ENCODE measurements at places on chromosomes 13 and 19. TPM values are rescaled to one million over a fixed set of nuclear protein-coding genes. Genes with fewer than 3 reads are reported as not detected.

- no peak for DNase-seq
Observed at GRCh38 chr19:35231956-35232645, 3.6 kb upstream of the FAM187B start.

GRCh38 chr13:109436841-109437240 is 349.5 kb downstream of the IRS2 start:
- DNase-seq = no peak

DNA sequence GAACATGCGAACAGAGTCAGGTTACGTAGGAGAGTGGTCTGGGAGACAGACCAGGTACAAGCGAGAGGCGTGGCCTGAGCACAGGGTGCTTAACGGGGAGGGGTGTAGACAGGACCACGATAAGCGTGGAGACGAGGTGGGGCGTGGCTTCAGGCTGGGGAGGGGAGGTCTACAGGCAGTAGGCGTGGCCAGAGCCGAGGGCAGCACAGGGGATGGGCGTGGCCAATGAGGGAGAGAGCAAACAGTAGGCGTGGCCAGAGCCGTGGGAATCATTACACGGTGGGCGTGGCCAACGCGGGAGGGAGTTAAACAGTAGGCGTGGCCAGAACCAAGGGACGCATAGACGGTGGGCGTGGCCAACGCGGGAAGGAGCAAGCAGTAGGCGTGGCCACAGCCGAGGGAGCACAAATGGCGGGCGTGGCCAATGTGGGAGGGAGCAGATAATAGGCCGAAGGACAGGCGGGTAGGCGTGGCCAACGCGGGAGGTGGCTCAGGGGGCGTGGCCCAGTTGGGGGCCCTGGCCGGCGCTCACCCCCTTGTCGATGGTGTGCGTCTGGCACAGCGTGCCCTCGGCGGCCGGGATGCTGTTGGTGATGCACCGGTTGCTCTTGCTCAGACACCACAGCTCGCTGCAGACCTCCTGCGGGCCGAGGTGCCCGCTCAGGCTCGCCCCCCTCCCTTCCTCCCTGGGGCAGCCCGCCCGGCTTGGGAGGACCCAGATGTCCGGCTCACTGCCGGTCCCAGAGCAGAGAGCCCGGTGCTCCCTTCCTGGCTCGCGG is 15.2 kb upstream of the MYO1F start:
- DNase-seq = peak; percentile 100

DNA sequence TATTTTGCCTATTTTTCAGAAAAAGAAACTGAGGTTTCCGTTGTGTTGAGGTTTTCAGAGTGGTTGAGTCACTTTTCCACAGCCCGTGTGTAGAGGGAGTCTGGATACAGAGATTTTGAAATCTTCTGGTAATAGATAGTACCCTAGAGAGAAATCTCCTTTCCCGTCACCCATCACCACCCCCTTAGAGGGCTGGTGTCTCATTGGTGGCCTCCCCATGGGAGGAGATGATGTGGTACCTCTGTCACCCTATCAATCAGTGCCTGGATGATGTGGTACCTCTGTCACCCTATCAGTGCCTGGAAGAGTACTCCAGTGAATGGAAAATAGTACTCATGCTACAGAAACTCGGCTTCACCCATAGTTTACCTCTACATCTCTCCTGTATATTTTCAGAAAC is 42.2 kb upstream of the SERP2 start:
- no peak for DNase-seq

DNA sequence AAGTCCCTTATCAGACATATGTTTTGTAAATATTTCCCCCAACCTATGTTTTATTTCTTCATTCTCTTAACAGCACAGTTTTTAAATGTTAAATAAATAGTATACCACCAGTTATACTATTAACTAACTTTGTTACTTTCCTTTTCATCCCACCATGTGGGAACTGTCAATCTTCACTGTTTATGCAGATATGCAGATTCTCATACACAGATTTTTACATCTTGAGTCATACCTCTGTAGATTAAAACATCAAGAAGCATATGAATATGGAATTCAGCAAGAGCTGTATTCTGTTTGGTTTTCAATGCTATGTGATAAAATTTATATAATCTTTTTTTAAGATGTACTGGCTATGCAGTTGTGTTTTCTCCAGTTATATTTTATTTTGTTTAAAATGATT is 566.3 kb downstream of the LIG4 start:
- no peak for DNase-seq

DNA sequence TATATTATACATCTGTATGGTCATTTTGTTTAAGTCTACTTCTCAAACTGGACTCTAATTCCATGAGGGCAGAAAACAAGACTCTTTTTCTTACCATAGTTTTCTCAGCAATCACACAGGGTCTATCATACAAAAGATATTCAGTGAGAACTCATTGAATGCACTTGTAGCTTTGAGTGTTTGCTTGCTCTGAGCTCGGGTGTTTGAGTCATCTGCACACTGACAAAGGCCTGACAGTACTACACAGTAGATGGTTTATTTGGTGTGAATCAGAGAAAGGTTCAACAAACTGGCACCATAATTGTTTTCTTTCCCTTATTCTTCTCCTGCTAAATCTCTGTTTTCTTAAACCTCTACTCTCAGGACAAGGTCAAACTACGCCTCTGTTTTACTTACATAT is 586.4 kb downstream of the LMO7 start:
- no peak for DNase-seq

DNA sequence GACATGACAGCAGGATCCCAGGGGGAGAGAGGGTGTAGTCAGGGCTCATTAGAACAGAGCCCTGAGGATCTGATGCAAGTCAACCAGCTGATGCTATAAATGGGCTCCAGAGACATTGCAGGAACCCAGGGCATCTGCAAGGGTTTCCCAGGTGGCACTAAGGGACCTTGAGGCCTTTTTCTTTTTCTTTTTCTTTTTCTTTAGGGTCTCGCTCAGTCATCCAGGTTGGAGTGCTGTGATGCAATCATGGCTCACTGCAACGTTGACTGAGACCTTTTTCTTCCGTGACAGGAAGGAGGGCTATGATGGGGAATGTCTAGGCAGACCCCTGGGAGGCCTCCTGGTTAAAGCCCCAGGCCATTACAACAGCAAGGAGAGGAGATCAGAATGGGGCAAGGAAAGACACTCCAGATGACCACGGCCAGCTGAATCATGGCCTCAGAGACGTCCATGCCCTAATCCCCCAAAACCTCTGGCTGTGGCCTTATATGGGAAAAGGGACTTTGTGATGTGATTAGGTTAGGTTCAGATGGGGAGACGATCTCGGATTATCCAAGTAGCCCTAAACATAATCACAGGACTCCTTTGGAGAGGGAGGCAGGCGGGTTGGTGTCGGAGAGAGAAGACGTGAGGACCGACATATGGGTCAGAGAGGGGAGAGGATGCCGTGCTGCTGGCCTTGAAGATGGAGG is 4.5 kb upstream of the FCGRT start:
- no peak for DNase-seq

- no peak for DNase-seq
Observed at GRCh38 chr19:31350033-31350692, 927 bp upstream of the TSHZ3 start.

DNA sequence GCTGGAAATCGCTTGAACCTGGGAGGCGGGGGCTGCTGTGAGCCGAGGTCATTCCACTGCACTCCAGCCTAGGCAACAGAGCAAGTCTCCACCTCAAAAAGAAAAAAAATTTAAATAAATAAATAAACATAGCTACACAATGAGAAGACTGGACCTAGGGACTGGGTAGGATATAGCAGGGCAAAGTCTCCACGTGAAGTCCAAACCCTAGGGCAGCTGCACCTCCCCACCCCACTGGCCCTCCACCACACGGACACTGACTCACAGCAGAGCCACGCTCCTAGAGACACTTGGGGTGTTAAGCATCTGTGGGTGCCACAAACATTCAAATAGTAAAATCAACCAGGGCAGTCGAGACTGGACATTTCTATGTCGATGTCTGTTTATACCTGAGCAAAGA is 7.1 kb downstream of the LATS2 start:
- DNase-seq = no peak

- DNase-seq = no peak
Observed at GRCh38 chr13:77040076-77040475, 13.1 kb upstream of the FBXL3 start.

- no peak for DNase-seq
Observed at GRCh38 chr19:44024900-44025216, 321 bp upstream of the ZNF222 start.

GRCh38 chr19:51511353-51511752 is 9.8 kb upstream of the SIGLEC12 start:
- peak; percentile 72 for DNase-seq

DNA sequence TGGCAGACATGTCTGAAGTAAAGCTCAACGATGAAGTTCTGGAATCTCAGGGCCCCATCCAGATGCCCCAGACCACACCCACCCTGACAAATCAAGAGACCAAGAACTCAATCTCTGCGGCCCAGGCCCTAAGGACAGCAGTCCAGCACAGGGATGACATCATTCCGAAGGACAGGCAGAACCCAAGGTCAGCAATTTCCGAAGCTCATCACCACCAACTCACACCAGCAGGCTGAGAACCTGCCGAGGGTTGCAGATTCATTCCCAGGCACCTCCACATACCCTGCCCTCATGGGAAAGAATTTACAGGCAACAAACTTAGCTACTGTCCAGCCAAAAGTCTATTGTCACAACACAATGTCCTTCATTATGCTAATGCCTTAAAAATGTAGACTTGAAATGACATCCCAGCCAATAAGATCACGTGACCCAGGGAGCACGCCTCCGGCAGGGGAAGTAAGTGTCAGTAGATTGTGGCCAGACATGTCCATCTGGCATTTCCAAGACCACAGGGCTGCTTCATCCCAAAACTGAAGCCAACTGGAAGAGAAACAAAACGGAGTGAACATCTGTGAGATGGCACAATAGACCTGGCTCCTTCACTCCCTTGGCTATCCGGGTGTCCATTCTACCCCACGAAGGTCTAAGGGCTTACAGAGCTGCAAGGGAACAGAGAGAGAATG is 98.8 kb downstream of the CRYL1 start:
- DNase-seq = no peak

- no peak for DNase-seq
Observed at GRCh38 chr19:29678484-29679106, 13.3 kb downstream of the PLEKHF1 start.

DNA sequence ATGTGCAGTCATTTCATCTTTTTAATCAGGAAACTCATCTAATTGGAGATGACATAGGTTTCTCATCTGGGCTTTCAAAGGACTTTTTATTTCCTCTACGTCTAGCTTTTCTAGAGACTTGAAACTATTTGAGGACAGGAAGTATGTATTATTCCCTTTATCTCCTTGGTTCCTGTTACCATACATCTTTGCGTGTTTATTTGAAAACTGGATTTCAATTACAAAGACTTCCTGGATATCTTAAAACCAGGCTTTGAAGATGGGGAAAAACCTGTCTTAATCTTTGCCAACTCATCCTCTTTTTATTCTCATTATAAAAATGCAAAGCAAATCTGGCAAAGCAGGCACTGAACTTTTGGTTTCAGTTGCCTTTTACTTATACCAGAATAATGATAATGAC is 130.5 kb downstream of the LMO7 start:
- no peak for DNase-seq

DNA sequence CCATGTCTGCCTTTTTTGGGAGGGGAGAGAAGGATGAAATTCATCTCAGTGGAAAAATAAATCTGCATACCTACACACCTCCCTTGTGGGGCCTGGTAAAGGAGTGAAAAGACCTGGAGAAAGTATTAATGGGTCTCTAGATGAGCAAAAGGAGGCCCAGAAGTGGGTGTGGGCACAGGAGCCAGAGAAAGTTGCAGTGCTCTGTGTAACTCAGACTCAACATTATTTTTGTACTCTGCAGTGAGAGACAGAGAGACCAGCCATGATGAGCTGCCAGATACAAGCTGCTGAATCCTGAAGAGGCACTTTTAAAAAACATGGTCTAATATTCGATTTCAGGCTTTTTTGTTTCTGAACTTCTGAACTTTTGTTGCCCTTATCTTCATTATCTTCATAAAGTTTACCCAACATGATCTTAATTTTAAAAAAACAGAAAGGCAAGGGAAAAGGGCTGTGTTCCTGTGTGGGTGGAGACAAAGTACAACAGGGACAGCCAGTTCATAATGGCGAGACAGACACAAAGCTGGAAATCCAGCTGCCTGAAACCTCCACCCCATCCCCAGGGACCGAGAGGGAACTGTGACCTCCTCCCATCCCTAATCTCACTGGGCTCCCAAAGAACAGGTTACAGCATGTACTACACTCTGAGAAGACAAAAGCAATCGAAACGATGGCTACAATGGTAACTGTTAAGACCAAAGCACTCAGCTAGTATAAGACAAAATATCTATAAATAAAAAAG is 77.2 kb downstream of the KLF12 start:
- DNase-seq = no peak

DNA sequence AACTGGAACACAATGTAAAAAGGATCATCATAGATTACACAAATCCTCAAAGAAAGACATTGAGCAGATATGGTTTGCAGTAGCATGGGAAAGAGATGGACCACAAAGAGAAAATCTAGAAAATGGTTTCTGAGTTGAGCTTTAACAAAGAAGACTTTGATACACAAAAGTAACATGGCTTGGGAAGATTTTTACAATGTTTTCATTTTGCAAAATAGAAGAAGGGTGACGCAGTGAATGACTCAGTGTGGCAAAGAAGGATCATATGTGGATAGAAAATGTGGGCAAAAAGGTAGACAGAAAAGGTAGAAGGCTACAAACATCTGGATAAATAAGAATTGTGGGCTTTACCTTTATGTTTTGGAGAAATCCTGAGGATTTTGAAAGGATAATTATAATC is 1220.5 kb downstream of the PCDH17 start:
- no peak for DNase-seq

DNA sequence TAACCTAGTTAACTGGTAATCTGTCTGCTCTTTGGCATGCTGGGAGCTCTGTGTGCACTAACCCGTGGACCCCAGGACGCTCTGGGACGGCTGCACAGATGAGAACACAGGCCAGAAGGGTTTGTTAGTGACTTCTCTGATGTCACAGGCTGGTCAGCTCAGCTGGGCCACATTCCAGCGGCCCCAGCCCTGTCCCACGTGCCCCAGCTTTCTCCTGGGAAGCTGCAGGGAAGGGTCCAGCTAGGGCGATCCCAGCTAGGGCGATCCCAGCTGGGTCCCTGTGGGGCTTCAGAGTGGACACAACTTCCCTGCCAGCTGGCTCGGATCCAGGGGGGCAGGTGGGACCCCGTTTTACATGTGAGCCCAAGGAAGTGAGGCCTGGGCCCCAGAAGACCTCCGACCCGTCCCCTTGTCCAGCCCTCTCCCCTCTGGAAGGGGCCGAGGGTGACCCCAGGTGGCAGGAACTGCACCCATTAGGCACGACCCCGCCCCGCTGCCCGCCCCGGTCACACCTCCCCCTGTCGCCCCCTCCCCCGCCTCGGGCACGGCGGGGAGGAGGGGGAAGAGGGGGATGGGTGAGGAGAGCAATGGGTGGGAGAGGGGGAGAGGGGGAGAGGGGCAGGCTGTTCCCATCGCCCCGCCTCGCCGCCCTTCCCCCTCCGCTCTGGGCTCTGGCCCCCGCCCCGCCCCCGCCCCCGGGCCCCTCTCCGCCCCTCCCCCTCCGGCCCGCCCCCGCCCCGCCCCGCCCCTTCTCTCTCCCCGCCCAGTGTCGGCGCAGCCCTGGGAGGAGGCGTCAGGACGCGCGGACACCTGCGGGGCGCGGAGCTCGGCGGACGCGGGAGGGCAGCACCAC is 75.2 kb upstream of the MCF2L start:
- peak; percentile 67 for DNase-seq

ZNF610 gene
- 4.4 TPM for total RNA-seq

REEP6 gene
- total RNA-seq = 19.5 TPM

CGB5 gene
- 0.35 TPM for total RNA-seq

IGFL1 gene
- total RNA-seq = not detected

DCLK1 gene
- 15.4 TPM for total RNA-seq

LILRA1 gene
- total RNA-seq = not detected

PNMA8B gene
- total RNA-seq = 3.6 TPM

SIGLECL1 gene
- not detected for total RNA-seq

MYO1F gene
- 3.2 TPM for total RNA-seq

PPM1N gene
- 10.3 TPM for total RNA-seq

PRR12 gene
- total RNA-seq = 83.3 TPM

BLOC1S3 gene
- total RNA-seq = 10.0 TPM

All from WTC11 (cell line).